ENCODE measurements at places on chromosomes 2 and 18. TPM values are rescaled to one million over a fixed set of nuclear protein-coding genes. Genes with fewer than 3 reads are reported as not detected.

PTPRN gene
- 23.5 TPM for total RNA-seq

UPP2 gene
- not detected for total RNA-seq

SCN2A gene
- total RNA-seq, result 2.7 TPM

INO80D gene
- total RNA-seq, result 9.0 TPM

RFTN2 gene
- 3.5 TPM for total RNA-seq
